ENCODE measurements at places on chromosomes 2 and 18.

DNA sequence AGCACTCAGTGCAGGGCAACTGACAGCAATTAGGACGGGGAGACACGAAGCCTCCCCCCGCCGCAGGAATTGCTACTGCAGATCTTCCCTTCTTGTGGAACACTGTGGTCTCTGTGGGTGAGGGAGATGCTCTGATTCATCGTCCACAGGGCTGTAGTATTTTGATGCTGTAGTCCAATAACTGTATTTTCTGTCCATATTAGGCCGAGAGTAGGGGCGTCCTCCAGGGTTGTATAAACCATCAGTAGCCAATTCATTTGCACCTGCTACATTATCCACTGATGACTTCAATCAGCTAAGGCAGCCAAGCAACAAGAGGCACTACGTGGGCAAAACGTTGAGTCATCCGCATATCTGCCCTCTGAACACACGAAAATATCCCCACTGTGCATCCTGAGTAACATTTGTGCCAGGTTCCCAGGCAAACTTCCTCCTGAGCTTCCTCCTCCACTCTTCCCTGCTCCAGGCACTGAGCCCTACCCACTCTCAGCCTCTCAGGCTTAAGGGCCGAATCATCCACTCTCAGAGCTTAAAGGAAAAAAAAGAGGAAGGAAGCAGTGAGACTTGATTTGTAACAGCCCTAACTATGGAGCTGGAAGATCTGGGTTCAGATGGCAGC is 62.1 kb downstream of the LBH start:
- DNase-seq: no peak

- no peak for DNase-seq
Observed at GRCh38 chr2:217440000-217440399, 562.8 kb downstream of the TNS1 start.

GRCh38 chr2:149733936-149734685 is 146.5 kb upstream of the MMADHC start:
- no peak for DNase-seq

DNA sequence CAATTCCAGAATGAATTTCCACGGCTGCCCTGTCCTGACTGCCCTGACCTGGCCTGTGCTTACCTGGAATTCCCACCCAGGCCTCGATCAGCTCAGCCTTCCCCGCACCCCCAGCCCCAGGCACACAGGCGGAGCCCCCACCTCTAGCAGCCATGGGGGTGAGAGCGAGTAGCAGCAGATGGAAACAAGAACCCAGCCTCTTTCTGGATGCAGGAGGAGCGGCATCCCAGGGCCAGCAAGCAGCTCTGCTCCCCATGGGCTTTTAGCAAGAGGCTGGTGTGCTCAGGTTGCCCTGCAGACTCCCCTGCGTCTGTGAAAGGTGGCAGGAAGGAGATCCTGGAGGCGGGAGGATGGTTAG is 101.8 kb downstream of the TPO start:
- no peak for DNase-seq

GRCh38 chr2:66185497-66186054 is 249.3 kb upstream of the MEIS1 start:
- no peak for DNase-seq

DNA sequence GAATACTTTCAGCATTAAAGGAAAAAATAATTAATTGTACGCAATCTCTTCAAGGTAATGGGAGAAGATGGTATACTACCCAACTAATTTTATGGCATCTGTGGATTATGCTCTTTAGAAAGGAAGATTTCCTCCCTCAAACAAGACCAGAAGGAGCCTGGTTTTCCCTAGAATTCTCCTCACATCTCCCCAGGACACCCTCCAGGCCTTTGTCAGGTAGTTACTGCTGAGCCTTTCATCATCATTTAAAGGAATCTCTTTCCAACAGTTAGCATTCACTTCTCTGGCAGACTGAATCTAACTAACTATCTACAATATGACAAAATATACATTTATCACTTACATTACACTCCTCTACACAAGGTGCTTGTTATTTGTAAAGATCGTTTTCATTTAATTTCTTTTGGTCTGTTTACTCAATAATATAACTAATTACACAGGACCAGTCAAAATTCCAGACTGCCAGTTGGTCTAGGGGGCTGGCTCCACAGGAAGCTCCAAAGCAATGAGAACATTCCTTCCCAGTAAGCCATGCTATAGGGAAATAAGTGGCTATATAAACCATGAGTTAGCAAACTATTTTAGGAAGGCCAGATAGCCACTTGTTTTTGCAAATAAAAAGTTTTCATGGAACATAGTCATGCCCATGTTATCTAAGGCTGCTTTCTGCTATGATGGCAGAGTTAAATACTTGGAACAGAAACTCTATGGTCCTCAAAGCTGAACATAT is 19.1 kb downstream of the ZNF24 start:
- DNase-seq: no peak

DNA sequence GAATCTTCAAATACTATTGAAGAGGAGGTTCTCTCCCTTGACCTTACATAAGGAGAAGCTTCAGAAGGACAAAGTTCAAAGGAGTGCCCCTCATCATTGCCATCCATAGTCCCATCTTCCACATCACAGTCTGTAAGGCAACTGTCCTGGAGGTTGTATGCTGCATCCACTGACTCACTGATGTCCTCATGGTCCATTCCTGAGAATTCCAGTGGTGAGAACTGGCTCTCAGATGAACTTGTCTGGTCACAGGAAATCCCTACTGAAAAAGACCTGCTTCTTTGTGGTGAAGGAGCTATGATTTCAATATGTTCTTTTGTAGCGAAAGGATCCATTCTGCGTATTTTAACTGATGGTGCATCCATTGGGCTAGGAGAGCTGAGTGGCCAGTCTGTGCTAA is 52.2 kb downstream of the EIF2AK3 start:
- DNase-seq: no peak

GRCh38 chr2:26568076-26568890 is 72.9 kb downstream of the CIB4 start:
- no peak for DNase-seq

GRCh38 chr2:85852937-85853498 is 35.8 kb downstream of the ST3GAL5 start:
- peak; percentile 72 for DNase-seq

- no peak for DNase-seq
Observed at GRCh38 chr2:121469356-121469755, 61.3 kb upstream of the RNU4ATAC start.

- no peak for DNase-seq
Observed at GRCh38 chr2:104431701-104432121, 422.2 kb upstream of the POU3F3 start.

GRCh38 chr18:54388203-54389142 is 30.8 kb downstream of the C18orf54 start:
- DNase-seq: peak; percentile 73

GRCh38 chr2:17101091-17101490 is 417.1 kb downstream of the RAD51AP2 start:
- no peak for DNase-seq

DNA sequence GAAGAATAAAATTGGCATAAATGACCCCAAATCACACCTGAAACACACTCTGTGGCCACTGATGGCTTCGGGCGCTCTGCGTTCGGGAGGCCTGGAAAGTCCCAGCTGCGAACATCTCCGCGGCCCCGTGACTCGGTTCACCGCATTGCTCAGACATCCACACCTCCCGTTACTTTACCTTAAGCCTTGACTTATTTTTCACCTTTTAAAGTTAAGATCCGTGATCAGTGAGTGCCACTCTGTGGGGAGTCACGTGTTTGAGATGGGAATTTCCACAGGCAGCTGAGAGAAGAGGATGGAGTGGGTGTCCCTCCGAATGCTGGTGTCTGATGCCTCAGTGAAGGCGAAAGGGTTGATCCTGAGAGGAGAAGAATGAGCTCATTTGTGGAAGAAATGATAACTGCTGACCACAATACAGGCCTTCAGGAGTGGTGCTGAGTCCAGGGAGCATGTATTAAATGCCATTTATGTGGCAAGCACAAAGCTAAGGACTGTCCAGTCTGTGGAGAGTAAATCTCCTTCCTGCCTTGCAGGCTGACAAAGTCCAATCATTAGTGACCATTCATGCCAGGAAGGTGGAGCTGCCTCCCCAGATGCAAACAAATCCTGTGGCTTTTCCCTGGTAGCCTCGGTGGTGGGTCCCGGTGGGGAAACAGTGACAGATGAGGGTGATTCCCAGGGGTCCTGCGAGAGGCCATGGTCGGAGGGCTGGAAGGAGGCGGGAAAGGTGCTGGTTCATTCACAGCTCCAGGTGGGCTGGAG is 168.8 kb downstream of the RTP5 start:
- no peak for DNase-seq

- DNase-seq: no peak
Observed at GRCh38 chr18:23629444-23629946, 33.2 kb downstream of the ANKRD29 start.

- DNase-seq: no peak
Observed at GRCh38 chr18:49682173-49682802, 120.4 kb downstream of the LIPG start.

GRCh38 chr2:67256892-67257291 is 140.2 kb upstream of the ETAA1 start:
- DNase-seq: no peak

- DNase-seq: no peak
Observed at GRCh38 chr2:54318821-54319220, 62.8 kb upstream of the TSPYL6 start.

- no peak for DNase-seq
Observed at GRCh38 chr2:133287709-133288108, 280.6 kb downstream of the NCKAP5 start.

GRCh38 chr2:11597538-11598225 is 63.8 kb downstream of the GREB1 start:
- DNase-seq: no peak

DNA sequence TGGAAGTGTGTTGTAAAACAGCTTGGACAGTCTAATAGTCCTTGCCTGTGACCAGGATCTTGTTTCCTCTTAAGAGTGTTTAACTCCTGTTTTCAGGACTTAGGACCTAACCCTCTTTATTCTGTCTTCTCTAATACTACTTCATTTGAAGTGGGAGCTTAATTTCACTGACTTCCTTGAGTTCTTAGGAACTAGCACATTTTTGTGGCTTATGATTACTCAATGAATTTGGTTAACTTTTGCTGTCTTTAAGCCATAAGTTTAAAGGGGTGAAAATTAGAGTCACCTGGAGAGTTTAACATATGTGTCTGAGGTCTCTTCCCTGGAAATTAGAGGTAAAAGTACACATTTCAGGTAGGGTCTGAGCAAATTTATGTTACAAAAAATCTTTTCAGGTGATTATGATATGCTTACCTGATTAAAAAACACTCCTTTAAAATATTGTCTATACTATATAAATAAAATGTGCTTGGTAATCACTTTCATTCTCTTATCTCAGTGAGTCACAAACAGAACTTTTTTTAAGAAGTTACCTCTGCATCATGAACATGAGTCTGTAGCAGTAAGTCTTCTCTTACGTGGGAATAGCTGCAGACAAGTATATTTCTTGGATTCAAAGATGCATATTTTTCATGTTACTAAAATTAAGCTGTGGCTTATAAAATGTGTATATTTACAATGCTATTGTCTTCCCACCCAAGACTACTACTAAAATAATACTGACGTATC is 52.7 kb downstream of the ATP9B start:
- no peak for DNase-seq

- DNase-seq: no peak
Observed at GRCh38 chr2:216967889-216968288, 108.0 kb upstream of the TNP1 start.

- peak; percentile 64 for DNase-seq
Observed at GRCh38 chr2:98412751-98413458, 31.8 kb upstream of the INPP4A start.

GRCh38 chr2:178241844-178242551 is 47.7 kb downstream of the OSBPL6 start:
- DNase-seq: no peak

GRCh38 chr2:61792355-61792890 is 61.4 kb downstream of the FAM161A start:
- DNase-seq: no peak

- no peak for DNase-seq
Observed at GRCh38 chr18:23721696-23722480, 32.6 kb downstream of the LAMA3 start.

- no peak for DNase-seq
Observed at GRCh38 chr2:56709181-56709580, 525.4 kb downstream of the CCDC85A start.

- no peak for DNase-seq
Observed at GRCh38 chr2:145402706-145403277, 882.9 kb upstream of the ZEB2 start.

GRCh38 chr2:227608561-227609338 is 5.9 kb downstream of the SCYGR3 start:
- DNase-seq: peak; percentile 10

GRCh38 chr2:116489944-116490343 is 1324.5 kb upstream of the DDX18 start:
- DNase-seq: no peak

DNA sequence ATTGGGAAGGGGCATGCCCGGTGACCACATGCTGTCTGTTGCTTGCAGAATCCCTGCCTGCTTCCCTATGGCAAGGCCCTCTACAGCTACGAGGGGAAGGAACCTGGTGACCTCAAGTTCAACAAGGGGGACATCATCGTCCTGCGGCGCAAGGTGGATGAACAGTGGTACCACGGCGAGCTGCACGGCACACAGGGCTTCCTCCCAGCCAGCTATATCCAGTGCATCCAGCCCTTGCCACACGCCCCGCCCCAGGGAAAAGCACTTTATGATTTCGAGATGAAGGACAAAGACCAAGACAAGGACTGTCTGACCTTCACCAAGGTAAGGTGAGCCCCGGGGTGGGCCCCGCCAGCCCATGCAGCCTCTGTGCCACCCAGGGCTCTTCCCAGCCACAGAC is 218.6 kb downstream of the SH3RF3 start:
- DNase-seq: no peak

- no peak for DNase-seq
Observed at GRCh38 chr2:217941886-217942728, 60.7 kb downstream of the TNS1 start.

DNA sequence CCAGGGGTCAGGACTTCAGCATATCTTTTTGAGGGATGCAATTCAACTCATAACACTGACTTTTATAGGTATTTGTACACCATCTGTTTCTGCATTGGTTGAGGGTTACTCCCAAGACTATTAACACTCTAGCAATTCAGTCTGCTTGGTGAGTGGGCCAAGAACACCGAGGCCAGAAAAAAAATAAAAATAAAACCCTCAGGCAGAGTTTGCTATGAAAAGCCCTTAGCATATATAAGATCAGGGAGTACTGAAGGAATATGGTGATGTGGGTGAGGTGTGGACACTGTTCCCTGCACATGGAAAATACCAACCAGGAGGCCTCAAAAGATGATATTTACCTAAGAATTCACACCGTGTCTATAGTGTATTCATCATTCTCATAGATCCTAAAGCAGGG is 383.2 kb upstream of the UBE2E3 start:
- DNase-seq: no peak

- DNase-seq: no peak
Observed at GRCh38 chr18:28365411-28365831, 188.5 kb upstream of the CDH2 start.

DNA sequence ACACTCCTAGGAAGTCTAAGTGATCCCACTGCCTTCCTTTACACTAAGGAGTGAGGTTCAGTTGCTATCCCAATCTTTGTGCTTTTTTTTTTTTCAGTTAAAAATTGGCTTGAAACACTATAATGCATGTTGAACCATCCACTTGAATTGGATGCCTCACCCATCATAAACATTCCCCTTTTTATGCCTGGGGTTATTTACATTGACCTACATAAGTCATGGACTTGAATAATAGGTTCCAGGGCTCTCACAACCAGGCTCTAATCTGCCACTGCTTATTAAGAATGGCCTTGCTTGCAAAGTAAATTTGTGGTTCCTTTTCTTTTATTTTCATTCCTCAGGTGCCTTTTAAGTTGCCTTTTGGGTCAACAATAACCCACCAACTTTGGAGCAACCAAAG is 236.1 kb upstream of the MEIS1 start:
- DNase-seq: no peak

- DNase-seq: no peak
Observed at GRCh38 chr18:62037012-62037742, 144.4 kb upstream of the RNF152 start.

GRCh38 chr2:134882773-134883172 is 35.8 kb upstream of the CCNT2 start:
- DNase-seq: no peak
